Occipital lobe (tissue), 3 donors: ENCODE measurements at places on chromosomes 5 and 9. TPM values are rescaled to one million over a fixed set of nuclear protein-coding genes. Genes with fewer than 3 reads are reported as not detected.

DNA sequence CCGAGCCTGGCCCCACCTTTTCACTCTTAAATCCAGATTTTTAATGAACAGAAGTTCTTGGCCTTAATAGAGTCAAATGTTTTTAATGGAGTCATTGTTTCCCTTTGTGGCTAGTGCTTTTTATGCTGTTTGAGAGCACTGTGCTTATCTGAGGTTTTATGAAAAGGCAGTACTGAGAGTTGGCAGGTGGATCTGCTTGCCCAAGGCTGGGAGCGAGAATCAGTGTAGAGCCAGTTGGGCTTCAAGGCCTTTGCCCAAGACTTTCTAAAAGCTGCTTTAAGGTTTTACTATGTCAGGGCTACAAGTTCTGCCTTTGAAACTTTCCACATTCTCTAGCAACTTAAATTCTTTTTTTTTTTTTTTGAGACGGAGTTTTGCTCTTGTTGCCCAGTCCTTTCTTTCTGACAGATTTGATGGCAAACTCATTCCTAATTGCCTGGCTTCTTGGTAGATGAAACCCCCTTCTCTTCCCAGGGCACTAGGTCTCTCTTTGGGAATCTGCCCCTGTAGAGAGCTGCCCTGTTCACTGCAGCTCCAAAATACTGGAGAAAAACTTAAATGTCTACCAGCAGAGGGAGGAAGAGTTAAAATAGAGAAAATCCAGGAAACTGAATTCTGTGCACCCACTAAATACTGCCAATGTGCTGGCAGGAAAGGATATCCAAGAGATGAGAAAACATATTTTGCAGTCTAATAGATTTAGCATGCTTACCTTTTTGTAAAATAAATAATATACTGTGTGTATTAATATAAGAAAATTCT, 36.9 kb upstream of the CDK20 start:
- no peak for DNase-seq

GRCh38 chr9:2228132-2228531, 213.0 kb downstream of the SMARCA2 start:
- no peak for DNase-seq

GRCh38 chr5:52692039-52692438, 95.7 kb upstream of the ITGA1 start:
- DNase-seq, result no peak

The PLAC8L1 gene
- not detected for total RNA-seq

DNA sequence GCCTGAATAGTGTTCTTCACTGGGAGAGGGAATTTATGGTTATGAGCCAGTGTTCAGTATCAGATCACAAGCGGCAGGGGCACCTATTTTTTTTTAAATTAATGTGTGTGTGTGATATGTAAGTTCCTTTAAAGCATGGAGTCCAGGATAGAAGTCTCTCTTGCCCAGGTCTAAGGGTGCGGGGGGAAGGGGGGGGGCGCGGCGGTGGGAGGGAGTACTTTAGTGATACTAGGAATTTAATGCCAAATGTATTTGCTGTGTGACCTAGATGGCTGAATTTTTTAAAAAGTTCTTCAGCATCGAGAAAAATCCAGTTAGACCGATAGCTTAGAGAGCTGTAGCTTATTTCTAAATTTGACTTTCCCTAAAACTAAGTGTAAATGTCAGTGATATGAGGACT, 1.5 kb upstream of the FCHO2 start:
- no peak for DNase-seq

The F2RL2 gene
- 0.31 TPM for total RNA-seq

The IL13 gene
- not detected for total RNA-seq
